ENCODE measurements at places on chromosomes 12 and 14. TPM values are rescaled to one million over a fixed set of nuclear protein-coding genes. Genes with fewer than 3 reads are reported as not detected.

GRCh38 chr12:48105321-48105866, 485 bp downstream of the SENP1 start:
- DNase-seq = peak; percentile 86

- no peak for DNase-seq
These were observed 16.0 kb upstream of the PLEKHH1 start for GRCh38 chr14:67517083-67517482.

- no peak for DNase-seq
These were observed 220.7 kb downstream of the BMP4 start for GRCh38 chr14:53735916-53736315.

- DNase-seq = peak; percentile 85
These were observed at the start of gene CKAP4 for GRCh38 chr12:106247674-106248311. CKAP4 (minus strand) TSS chr12:106248020; CDS start chr12:106247851, 169 bp downstream.

SNRPF gene
- 64.3 TPM for total RNA-seq

DNA sequence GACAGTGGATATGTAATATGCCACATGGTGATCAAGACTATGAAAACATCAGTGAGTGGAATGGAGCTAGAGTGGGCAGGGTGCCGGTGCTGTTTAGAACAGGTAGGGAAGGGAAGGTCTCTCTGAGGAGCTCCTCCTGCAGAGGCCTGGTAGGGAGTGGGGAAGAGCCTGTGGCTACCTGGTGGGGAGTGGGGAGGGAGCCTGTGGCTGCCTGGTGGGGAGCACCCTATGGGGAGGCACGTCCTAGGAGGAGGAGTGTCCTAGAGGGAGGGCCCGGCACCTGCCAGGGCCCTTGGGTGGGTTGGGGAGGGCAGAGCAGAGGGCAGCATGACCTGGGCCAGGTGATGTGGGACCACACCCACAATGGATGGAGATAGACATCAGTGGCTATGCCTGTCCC, 122.6 kb downstream of the ADGRD1 start:
- DNase-seq = no peak

DNA sequence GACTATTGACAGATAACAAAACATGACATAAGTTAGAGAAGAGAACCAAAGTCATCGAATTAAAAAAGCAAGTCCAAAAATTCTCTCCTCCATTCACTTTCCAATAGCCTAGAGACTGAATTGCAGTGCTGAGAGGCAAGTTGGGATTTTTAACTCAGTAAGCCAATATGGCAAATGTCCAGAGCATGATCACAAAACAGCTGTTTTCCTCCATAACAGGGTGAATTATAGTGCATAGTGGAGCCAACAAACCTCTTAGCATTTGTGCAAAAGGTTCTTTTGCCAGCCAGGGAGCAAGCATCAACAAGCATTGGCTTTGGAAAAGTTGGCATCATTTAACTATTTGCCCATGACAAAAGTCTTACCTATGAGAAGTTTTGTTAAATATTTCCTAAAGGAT, 458.8 kb upstream of the NOVA1 start:
- DNase-seq = no peak

TOMM20L gene
- total RNA-seq = not detected

RTN1 gene
- not detected for total RNA-seq

DNA sequence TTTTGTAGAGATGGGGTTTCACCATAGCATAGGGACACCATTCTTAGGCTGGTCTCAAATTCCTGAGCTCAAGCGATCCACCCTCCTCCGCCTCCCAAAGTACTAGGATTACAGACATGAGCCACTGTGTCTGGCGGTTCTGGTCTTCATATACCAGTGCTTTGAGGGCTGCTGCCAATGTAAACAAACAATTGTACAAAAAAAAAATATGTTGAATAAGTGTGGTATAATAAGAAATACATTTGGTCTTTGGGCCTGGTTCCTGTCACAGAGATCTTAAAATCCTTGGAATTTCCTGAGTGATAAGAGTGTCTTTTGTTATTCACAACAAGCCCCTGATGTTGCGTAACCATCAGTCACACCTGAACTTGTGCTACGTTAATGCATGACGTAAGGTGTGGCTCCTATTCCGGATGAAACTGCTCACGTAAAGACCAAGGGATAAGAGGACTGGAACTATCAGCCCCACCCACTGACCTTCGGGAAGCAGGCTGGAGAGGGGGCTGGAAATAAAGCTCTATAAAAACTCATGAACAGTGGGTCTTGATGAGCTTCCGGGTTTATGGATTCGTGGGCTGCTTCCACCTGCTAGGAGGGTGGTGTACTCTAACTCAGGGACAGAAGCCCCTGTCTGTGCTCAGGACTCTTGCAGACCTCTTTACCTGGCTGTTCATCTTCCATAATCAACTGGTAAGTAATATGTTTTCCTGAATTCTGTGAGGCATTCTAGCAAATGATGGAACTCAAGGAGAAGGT, 16.5 kb upstream of the RIMKLB start:
- no peak for DNase-seq

- DNase-seq = no peak
These were observed 46.7 kb downstream of the TESC start for GRCh38 chr12:117052386-117053049.

- DNase-seq = no peak
These were observed 69.1 kb downstream of the C12orf75 start for GRCh38 chr12:105399428-105400081.

SLCO1B1 gene
- total RNA-seq = not detected

- no peak for DNase-seq
These were observed 12.1 kb upstream of the NTN4 start for GRCh38 chr12:95802482-95803270.

DNA sequence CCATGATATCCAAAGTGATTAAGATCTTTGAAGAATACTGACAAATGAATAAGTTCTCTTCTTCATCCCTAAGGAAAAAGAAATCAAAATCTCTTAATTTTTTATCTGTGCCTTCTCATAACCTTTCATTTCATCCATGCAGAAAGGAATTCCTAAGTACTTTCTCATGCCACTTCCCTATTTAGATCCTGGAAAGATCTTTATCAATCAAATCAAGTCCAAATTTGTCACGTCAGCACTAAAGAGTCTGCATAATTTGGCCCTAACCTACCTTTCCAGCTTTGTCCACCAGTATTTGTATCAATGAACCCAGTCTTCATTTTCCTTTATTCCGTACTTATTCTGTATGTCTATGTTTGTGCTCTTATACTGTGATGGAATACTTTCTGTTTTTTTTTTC, 41.2 kb downstream of the VEZT start:
- DNase-seq = no peak

DNA sequence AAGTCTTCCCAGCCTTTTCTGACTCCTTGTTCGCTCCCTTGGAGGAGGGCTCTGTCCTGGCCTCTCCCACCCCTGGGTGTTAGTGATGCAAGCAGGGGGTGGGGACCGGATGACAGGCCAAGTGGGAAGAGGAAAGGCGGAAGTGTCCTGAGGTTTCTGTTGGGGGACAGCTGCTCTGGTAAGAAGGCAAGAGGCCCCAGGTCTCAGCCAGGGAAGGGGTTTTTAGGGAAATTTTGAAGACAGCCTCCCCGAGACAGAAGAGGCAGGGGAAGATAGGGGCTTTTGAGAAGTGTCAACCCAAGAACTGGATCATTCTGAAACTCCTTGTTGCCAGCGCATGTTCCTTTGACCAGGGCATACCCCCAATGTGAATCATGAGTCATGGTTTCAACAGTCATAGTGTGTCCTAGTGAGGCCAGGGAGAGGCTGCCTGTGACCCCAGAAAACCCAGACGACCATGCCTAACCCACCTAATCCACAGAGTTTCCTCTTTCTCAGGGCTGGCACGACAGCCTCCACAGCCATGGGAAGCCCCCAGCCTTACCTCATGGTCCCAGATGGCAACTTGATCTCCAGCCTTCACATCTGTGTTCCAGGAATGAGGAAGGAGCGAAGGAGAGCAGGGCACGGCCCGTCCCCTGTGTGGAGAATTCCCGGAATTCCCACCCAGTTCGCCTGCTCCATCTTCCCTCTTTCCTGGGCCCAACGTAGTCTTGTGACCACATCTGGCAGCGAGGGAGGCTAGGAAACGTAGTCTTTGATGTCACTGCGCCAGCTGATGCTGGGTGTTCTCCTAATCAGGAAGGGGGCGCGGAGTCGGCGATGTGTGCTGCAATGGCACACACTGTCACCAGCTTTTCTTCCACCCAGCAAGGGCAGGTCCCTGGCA, 4.9 kb upstream of the GPR132 start:
- DNase-seq = peak; percentile 69

DNA sequence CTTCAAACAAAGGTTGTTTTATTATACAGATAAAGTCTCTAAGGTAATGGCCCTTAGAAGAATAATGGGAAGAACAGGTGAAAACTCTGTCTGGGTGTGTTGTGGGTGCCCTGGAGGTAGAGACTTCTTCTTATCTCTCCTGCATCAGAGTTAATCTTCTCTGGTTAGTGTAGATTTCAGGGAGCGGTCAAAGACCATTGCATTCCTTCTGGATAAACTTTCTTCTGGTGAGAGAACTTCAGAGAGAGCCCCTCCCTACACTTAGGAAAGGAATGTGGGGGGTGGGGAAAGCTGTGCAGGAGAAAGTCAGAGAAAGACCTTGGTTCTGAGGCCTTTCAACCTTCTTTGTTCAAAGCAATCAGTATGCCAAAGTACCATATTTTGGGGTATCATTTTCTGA, 658.5 kb downstream of the DIO2 start:
- no peak for DNase-seq

- DNase-seq = no peak
These were observed 3.3 kb downstream of the DCN start for GRCh38 chr12:91179315-91179714.

DNA sequence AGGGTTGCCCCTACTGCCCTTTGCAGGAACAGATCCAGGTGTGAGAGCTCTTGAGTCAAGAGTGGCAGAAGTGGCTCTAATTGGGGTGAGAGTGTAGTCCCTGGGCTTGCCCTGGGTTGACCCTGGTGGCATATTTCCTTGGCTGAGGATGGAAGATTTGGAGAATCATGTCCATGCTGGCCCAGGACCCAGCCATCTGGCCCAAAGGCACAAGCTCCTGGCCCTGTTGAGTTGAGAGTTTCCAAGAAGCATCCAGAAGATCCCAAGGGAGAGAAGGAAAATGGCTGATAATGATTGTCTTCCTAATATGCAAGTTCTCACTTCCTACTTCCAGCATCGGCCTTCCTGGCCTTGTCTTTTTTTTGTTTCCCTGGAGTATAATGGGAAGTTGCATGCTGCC, 55.5 kb upstream of the SRSF5 start:
- no peak for DNase-seq
